Stimulated activated CD8-positive, alpha-beta memory T cell treated with anti-CD3 and anti-CD28 coated beads, Interleukin-4, amount 100 ng/mL, for 1 hour (primary cell): ENCODE measurements at places on chromosomes 2 and 18.

GRCh38 chr18:31716362-31716761 is 32.0 kb upstream of the B4GALT6 start:
- DNase-seq, result no peak

DNA sequence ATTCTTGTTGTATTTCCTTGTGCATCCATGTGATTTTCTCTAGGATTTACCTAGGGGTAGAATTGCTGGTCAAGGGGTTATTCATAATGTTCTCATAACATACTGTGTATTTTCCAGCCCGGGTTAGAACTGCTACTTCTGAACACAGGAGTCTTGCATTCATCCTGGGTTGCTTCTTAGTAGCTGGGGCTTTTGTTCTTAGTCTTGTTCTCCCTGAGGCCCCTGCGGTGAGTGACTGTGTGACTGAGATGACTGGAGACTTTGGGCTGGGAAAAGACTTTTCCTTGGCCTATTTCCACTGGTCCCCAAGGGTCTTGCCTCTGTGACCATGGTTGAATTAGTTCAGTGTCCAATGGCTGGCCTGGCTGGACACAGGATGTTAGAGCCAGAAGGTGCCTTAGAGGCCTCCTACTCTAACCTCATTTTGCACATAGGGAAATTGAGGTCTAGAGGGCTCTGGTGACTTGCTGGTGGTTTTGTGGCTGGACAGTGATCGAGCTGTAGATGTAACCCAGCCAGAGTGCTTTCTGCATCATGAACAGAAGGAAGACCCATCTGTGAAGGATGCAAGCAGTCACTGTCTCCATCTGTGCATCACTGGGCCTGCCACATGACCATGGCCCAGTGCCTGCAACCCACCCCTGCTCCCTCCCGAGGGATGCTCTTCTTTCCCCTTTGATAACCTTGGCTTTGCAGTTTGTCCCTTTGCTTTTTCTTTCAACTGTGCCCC is 233.3 kb downstream of the FHOD3 start:
- no peak for DNase-seq

GRCh38 chr2:200750323-200750910 is 61.3 kb upstream of the BZW1 start:
- no peak for DNase-seq

DNA sequence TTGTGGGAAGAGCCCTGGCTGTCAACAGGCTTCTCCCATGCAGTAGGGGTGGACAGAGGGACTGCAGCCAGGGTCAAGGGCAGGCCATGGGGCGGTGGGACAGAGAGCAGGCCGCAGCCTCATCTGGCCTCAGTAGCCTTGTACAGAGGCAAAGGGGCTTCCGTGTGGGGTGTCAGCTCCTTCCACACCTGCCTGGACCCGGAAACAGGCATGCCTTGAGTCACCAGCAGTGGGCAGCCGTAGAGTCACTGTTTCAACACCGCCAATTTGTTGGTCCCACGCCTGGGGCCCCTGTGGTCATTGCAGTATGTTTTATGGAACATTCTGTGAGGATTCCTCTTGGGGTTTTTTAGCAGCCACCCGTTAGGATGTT is 173.0 kb downstream of the SMAD7 start:
- no peak for DNase-seq

GRCh38 chr2:64952096-64952495 is 37.1 kb upstream of the SLC1A4 start:
- DNase-seq, result no peak

- DNase-seq, result no peak
Observed at GRCh38 chr2:230925879-230926765, 1.1 kb upstream of the GPR55 start.

GRCh38 chr18:57544936-57545660 is 41.4 kb downstream of the FECH start:
- DNase-seq, result no peak

DNA sequence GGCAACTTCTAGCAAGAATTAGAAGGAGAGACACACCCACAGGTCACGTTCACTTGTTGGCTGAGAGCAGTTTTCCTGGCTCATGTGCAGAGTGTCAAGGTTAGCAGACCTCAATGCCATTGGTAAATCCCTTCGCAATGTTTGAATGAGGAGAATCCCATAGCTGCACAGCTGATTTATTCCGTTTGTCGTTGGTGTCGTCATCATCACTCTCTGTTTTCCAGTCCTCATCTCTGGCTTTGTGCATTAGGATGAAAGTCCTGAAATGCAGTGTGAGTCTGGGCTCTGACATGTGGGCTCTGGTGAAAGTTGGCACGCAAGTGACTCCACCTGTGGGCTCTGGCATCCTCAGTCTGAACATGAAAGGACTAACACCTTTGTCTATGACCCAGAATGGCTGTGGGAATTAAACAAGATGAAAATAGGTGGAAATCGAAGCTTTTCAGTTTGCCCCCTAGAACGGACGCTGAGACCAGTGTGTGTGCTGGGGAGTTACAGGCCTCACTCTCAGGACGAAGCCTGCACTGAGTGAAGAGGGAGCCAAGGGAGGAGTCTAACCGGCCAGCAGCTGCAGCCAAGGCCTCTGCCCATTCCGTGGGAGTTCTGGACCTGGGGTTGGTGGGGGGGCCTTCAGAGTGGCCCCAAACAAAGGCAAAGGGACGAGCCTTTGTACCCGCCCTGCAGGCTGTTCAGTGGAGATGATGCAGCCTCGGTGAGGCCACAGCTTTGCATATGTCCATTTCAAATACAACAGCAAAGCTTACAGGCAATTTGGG is 74.8 kb upstream of the ZNF516 start:
- no peak for DNase-seq
